Effector memory CD4-positive, alpha-beta T cell (primary cell): ENCODE measurements at places on chromosomes 3 and 15.
A peak's percentile ranks its signal among the peaks of the same experiment; 100 is the strongest.

GRCh38 chr3:64454768-64455167 lies 229.5 kb upstream of the PRICKLE2 start:
- DNase-seq, result no peak

DNA sequence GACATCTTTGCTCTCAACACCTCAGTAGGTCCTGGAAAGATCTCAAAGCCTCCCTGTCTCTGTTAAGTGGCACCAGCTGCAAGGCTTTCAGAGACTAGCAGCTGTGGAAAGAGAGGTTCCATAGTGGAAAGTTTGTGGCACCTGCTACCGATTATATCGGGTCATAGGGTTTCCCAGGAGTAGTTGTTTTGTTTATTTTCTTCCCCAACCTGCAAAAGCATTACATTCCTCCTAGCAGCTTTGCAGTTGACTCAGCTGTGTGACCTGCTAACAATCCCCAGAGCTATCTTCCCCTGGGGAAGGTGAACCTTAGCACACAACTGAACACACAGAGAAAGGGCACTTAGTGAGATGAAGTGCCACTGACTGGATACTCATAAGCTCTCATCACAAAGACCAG lies 598.9 kb upstream of the GRM7 start:
- DNase-seq, result no peak

GRCh38 chr3:9897408-9898372 lies 5.0 kb upstream of the IL17RE start:
- DNase-seq, result no peak

DNA sequence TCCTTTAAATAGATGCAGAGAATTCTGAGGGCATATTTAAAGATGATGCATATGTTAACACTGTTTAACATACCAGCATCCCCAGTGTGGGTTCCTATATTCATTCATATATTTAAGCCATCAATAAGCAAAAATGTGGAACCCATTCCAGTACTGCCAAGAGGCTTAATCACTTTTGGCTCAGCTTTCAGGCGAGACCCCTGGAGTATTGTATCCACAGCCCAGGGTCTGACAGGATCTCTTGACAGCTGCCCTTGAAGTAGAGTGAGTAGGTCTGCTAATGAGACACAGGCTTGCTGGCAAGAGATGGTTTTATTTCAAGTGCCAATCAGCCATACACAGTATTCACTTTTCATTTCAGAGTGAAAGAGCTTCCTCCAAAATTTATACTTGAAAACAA lies 367.3 kb downstream of the OCA2 start:
- no peak for DNase-seq

DNA sequence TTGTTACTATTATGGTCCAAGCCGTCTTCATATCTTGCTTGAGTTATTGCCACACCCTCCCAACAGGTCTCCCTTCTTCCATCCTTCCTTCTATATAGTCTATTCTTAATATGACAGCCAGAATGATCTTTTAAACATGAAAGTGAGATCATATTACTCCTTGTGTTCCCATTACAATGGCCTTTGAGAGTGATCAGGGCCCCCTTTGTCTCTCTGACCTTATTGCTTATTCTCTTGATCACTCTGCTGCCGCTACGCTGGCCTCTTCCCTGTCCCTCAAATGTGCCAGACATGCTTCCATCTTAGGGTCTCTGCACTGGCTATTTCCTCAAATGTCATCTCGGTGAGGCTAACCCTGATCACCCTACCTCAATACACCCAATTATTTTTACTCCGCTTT lies 38.1 kb downstream of the UBE2E2 start:
- no peak for DNase-seq

GRCh38 chr15:101127506-101128076 lies 124.3 kb downstream of the CHSY1 start:
- no peak for DNase-seq

DNA sequence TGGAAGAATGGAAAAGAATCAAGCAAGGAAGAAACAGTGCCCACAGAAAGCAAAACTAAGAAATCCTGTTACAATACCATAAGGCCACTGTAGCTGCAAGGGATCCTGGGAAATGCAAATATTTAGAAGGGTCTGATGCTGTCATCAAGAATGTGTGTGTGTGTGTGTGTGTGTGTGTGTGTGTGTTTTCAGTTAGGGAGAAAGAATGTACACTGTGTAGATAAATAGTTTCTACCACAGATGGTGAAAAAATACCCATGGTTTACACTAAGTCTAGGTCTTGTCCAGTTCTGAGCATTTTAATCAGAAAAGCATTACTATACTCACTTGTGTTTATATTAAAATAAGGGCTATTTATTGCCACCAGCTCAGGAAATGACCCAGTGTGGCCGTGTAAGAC lies 355.0 kb downstream of the RBMS3 start:
- DNase-seq, result no peak

DNA sequence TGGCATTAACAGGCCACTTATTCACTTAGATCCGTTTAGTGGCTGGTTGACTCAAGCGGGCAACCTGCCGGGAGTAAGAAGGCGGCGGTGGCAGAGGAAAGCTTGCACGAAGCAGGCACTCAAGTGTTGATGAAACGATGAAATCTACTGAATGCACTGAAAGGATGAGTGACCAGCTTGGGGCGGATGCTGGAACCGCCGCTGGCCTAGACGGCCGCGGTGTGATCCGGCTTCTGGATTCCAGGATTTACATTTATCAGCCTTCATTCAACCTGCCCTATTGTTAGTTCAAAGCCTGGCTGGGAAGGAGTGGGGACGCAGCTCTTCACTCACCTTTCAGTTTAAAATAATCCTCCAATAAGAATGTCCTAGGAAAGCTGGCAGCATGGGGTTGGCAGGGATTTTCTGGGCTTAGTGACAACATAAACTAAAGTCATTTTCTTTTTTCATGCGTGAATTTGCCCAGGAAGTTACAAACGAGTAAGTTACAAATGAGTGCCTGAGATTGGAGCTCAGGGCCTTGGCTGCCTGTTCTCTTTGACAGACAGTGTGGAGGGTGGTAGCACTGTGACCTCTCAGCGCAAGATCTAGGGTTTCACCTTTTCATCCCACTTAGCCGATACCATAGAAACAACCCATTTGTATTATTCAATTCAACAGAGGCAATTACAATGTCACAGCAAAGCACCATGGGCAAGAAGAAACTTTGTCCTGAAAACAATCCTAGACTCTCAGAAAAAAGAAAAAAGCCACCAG lies 1.1 kb upstream of the PLCH1 start:
- DNase-seq, result no peak

DNA sequence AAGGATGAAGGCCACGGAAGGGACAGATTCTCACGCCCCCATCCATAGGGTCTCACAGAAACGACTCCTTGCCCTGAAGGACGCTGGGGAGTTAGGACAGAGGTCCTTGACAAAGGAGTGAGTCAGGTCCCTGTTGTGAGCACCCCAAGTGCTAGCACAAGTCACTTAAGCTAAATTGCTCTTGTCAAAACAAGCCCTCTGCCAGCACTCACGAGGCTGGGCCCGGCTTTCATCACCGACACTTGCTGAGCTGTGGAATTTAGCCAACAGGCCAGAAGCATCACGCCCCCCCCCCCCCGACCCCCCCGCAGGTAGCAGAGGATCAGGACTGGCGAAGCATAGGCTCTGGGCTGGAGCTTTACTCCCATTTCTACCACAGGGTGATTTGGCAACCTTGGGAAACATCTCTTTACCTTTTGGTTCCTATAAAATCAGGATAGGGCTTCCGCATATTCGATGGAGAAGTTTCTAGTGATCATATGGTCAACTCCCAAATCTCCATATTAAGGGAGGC lies 75.4 kb downstream of the ADCY5 start:
- no peak for DNase-seq

DNA sequence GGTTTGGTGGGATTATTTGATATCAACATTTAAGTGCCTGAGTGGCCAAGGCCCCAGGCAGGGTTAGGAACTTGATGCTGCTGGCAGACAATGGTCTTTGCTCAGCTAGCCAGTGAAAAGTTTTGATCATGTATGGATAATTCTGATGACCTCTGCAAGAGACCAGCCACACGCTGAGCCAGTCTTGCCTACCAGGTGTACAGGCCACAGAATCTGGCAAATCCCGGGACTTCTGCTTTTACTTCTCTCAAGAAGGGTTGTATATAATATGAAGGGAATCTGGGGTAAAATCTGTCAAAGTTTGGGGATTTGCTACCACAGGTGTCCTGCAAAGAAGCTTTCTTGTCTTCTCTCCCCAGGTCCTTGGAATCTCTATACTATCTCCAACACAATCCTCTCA lies 331.4 kb upstream of the GOLIM4 start:
- no peak for DNase-seq

GRCh38 chr3:159852821-159853505 lies 135.7 kb upstream of the IL12A start:
- no peak for DNase-seq

- no peak for DNase-seq
Observed at GRCh38 chr15:81407718-81408117, 33.7 kb upstream of the TMC3 start.

DNA sequence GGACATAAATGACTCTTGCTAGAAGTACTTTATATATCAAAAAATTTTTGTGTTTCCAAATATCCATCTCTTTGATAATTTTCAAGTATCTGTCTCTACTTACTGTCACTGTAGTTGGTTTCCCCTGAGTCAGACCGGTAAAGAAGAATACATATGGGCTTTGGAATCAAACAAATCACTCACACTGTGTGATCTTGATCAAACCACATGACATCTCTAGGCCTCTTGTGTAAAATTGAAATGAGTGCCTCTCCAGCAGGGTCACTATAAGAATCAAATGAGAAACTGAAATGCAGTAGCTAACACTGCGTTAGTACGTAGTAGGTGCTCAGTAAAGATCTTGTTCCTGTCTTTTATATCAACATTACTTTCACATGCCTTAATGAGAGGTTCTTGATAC lies 314.6 kb upstream of the STT3B start:
- no peak for DNase-seq

DNA sequence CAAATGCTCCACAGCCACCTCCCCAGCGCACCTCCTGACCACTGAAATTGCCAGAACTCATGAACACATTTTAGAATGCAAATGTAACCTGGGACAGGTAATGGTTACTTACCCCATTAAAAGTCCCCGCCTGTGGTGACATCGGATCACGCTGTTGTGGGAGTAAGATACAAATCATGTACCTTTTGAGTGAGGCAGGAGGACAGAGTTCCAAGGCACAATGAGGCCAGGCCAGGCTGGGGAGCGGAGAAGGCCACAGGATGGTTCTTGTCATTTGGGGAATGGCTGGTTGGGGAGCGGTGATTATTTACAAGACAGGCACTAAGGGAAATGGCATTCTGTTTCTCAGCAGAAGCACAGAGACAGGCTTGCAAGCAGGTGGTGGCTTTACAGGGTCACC lies 490.0 kb downstream of the EDEM1 start:
- DNase-seq, result no peak

- DNase-seq, result peak; percentile 7
Observed at GRCh38 chr3:48739955-48740823, 23.2 kb upstream of the IP6K2 start.

DNA sequence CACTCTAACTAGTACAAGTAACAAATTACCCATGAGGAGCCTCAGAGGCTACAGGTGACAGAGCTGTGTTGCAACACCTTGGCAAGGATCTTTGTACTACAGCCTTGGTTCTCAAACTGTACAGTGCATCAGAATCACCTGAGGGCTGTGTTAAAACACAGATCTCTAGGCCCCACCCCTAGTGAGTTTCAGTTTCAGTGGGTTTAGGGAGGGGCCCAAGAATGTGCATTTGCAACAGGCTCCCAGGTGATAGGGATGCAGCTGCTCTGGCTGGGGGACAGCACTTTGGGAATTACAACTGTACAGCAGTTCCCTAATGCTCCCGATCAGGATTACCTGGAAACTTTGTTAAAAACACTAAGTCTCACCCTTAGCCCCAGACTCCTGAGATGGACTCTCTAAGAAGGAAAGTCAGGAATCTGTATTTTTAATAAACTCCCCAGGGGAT lies 66.1 kb upstream of the NR2F2 start:
- no peak for DNase-seq

DNA sequence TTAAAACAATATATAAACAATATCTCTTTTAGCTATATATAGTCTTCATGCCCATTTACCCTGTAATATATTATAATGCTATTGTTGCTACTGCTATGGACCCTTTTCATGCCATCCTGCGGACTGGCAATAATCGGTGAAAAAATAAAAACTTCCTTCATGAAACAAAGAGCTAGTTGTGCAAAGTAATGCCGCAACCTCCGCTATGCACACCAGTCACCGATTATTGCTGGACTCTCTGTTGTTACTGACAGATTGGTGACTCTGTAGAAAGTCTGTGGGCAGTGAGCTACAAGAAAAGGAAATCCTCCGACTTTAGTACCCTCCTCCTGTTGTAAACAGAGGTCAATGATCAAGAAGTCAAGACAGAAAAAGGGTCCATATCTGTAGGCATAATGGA lies 17.9 kb upstream of the ICE2 start:
- no peak for DNase-seq

DNA sequence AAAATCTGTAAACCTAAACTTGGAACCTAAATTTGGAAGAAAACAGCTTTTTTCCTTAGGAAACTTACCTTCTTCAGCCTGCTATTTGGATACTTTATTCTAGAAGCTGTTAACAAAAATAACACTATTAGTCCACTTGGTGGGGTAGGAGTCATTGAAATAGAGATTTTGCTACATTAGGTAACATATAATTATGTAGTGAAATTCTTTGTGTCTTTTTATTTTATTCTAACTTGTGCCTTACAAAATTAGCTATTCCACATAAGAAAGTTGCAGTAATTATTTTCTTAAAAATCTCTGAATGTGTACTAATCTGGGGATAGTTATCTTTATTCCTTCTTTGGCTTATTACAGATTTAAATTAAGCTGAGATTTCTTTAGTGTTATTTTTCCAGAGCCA lies 360.4 kb upstream of the ROBO2 start:
- DNase-seq, result no peak
